CD4-positive, alpha-beta T cell treated with Interferon gamma for 1 hour (primary cell): ENCODE measurements at places on chromosomes 3 and 15.

- no peak for DNase-seq
Measured at GRCh38 chr3:155102329-155102728, 22.2 kb downstream of the MME start.

DNA sequence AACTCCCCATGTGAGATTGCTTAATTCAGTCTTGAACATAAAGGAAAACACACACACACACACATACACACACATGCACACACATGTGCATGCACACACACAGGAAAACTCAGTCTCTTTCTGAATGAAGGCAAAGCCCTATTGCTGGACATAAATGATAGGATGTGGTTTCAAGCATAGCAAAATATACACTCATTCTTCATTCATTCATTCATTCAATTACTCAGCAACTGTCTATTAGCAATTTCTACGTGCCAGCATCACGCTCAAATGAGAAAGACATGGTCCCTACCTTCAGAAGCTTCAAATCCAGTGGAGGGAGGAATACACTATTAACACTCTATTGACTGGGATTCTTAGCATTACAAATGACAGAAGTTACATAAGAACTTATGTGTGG lies 41.8 kb upstream of the UBE2E2 start:
- DNase-seq, result no peak

DNA sequence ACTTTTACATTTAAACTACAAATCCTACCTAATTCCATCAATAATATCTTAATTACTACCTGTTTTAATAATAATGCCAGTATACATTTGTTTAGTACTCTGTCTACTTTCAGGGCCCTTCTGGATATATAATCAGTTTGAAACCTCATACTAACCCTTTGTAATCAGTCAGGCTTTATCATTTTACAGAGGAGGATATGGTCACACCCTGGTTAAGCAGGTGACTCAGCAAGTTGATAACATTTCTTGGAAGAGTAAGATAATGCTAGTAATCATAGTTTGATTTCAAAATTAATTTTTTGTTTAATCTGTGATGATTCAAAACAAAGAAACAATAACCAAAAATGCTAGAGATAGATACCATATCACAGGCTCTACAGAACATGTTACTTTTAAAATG lies 208.2 kb upstream of the MANF start:
- DNase-seq, result no peak

GRCh38 chr3:15291589-15292541 lies 40.5 kb downstream of the SH3BP5 start:
- DNase-seq, result peak; percentile 69

DNA sequence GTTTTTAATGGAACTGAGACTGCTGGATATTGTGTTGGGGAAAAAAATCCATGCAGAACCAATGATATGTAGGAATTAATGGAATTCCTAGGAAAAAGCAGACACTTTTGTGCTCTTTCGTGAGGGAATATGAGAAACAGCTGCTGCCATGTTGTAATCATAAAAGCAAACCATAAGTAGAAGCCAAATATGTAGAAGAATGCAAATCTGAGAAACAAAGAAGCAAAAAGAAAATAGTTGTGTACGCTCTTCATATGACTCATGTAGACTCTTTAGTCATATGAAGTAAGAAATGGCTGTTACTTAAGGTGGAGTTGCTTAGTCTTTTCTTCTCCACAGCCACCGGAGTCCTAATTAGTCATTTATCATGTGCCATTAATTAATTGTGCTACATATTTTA lies 298.6 kb upstream of the ZNF717 start:
- DNase-seq, result no peak

GRCh38 chr15:40932156-40932555 lies 3.0 kb downstream of the DLL4 start:
- DNase-seq, result no peak

GRCh38 chr3:32220006-32220405 lies 18.5 kb upstream of the CMTM8 start:
- DNase-seq, result no peak

GRCh38 chr3:33372218-33373081 lies 67.8 kb downstream of the UBP1 start:
- peak; percentile 11 for DNase-seq

- DNase-seq, result no peak
Measured at GRCh38 chr3:132222868-132223538, 94.2 kb upstream of the ACP3 start.
